ENCODE measurements at places on chromosomes 7 and 10. TPM values are rescaled to one million over a fixed set of nuclear protein-coding genes. Genes with fewer than 3 reads are reported as not detected.

Gene CAMK2B
- 2.5 TPM for total RNA-seq

Gene PKD2L1
- total RNA-seq, result not detected

Gene HOXA1
- total RNA-seq, result 0.97 TPM

GRCh38 chr10:10618139-10618538 is 399.5 kb upstream of the CELF2 start:
- no peaks in the 10 kb centered on the region for H3K36me3 ChIP-seq
- H3K4me1 ChIP-seq, result no peaks in the 10 kb centered on the region
- no peaks in the 10 kb centered on the region for H3K27me3 ChIP-seq
- no peak overlapping the region for H3K4me3 ChIP-seq

GRCh38 chr10:118594392-118595063 is 920 bp downstream of the PRLHR start:
- H3K36me3 ChIP-seq, result no peaks in the 10 kb centered on the region
- no peak overlapping the region for H3K4me3 ChIP-seq
- no peak overlapping the region for H3K27ac ChIP-seq

DNA sequence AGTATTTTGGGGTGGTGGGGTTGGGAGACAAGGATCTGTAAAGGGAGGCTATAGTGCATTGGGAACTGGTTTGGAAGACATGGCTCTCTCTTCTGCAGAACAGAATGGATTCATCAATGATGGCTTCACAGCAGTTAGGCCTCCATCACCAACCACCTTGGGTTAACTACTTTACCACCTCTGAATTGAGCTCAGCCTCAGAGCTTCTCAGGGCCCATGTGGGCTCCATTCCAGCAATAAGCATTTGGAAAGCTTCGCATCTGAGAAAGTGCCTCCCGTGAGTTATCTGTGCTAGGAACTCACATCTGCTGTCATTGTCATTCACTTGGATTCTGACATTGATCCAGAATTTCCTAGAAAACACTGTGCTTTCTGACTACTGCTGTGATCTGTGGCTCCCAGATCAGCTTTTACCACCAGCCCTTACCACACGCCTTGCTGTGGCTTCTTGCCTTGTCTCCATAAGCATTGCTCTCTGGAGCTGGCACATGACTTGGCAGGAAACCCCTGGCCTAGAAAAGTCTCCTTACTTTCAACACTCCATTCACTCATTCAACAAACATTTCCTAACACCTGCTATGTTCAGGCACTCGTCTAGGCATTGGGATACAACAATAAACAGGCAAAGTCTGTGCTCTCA is 70.7 kb upstream of the ADO start:
- no peak overlapping the region for H3K4me3 ChIP-seq
- H3K27ac ChIP-seq, result no peak overlapping the region
- peaks cover 4% of the 10 kb centered on the region for H3K27me3 ChIP-seq
- H3K36me3 ChIP-seq, result no peaks in the 10 kb centered on the region

Gene AFAP1L2
- not detected for total RNA-seq

- H3K27ac ChIP-seq, result peak overlapping the region; percentile 64
- no peaks in the 10 kb centered on the region for H3K27me3 ChIP-seq
- H3K4me1 ChIP-seq, result peaks cover 37% of the 10 kb centered on the region
- H3K4me3 ChIP-seq, result peak overlapping the region; percentile 22
- H3K36me3 ChIP-seq, result peaks cover 3% of the 10 kb centered on the region
- peak; percentile 90 for DNase-seq
These were observed 121.3 kb upstream of the BTBD16 start for GRCh38 chr10:122149561-122150505.

DNA sequence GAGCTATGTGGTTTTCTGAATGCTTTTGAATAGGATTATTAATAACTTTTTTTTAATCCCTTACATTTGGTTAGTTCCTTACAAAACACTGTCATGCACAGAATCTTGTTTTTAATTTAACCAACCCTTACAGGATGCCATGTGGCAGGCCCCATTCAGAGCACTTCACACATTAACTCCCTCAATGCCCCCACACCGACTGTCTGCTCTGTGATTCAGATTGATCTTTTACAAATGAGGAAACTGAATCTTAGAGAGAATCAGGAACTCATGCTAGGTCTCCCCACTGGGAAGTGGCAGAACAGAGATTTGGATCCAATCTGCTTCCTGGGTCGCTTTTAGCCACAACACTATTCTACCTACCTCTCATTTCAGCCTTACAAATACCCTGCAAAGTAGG is 195.8 kb upstream of the NPVF start:
- no peaks in the 10 kb centered on the region for H3K27me3 ChIP-seq
- no peak overlapping the region for H3K27ac ChIP-seq
- DNase-seq, result no peak
- no peaks in the 10 kb centered on the region for H3K36me3 ChIP-seq

- no peak for DNase-seq
- H3K4me3 ChIP-seq, result no peak overlapping the region
- no peaks in the 10 kb centered on the region for H3K27me3 ChIP-seq
These were observed 11.9 kb downstream of the COL13A1 start for GRCh38 chr10:69813632-69814031.

DNA sequence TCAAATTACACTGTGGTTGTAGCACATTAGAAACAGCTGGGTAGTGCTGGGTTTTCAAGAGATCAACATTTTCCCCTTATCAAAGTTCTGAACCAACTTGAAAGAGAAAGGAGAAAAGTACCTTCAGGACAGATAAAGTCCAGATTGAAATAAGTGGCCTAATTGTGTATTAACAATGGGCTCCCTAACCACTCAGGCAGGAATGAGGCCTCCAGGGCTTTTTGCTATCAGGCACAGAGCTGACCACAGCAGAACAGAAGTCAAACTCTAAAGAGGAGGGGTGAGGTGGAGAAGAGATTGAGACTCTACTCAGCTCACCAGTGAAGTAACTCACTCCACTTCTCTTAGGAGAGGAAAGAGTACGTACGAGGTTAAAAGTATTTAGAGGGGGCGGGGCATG is 394.1 kb upstream of the PHF14 start:
- H3K27ac ChIP-seq, result no peak overlapping the region
- no peaks in the 10 kb centered on the region for H3K27me3 ChIP-seq
- H3K36me3 ChIP-seq, result no peaks in the 10 kb centered on the region
- DNase-seq, result no peak
- H3K4me3 ChIP-seq, result no peak overlapping the region
- H3K4me1 ChIP-seq, result no peaks in the 10 kb centered on the region

Gene HIF1AN
- 9.8 TPM for total RNA-seq

Gene OR2F1
- not detected for total RNA-seq

DNA sequence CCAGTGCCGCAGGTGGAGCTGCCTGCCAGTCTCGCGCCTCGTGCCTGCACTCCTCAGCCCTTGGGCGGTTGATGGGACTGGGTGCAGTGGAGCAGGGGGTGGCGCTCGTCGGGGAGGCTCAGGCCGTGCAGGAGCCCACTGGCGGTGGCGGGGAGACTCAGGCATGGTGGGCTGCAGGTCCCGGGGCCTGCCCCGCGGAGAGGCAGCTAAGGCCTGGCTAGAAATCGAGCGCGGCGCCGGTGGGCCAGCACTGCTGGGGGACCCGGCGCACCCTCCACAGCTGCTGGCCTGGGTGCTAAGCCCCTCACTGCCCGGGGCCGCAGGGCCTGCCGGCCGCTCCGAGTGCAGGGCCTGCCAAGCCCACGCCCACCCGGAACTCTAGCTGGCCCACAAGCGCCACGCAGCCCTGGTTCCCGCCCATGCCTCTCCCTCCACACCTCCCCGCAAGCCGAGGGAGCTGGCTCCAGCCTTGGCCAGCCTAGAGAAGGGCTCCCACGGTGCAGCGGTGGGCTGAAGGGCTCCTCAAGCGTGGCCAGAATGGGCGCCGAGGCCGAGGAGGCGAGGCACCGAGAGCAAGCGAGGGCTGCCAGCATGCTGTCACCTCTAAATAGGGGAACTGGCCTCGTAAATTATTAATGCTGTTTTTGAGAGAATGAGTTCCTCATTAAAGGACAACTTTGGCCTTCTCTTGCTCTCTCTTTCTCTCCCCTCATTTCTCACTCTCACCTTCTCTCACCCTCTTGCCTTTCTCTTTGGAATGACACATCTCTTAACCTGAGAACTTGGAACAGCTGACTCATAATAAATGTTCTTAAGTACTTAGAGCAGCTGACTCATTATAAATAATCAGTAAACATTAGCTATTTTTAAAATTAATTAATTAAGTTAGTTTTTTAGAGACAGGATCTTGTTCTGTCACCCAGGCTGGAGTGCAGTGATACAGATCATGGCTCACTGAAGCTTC is 4.9 kb downstream of the ACADSB start:
- H3K27me3 ChIP-seq, result no peaks in the 10 kb centered on the region
- H3K27ac ChIP-seq, result no peak overlapping the region
- no peaks in the 10 kb centered on the region for H3K36me3 ChIP-seq
- H3K4me3 ChIP-seq, result no peak overlapping the region
- DNase-seq, result peak; percentile 14

- no peaks in the 10 kb centered on the region for H3K36me3 ChIP-seq
- no peaks in the 10 kb centered on the region for H3K27me3 ChIP-seq
- peak; percentile 44 for DNase-seq
- peak overlapping the region; percentile 77 for H3K27ac ChIP-seq
- H3K4me3 ChIP-seq, result 0 out of 2 replicates have a peak overlapping the region, but pooled peaks have one; percentile 7
- peaks cover 53% of the 10 kb centered on the region for H3K4me1 ChIP-seq
These were observed 266.3 kb upstream of the ZMIZ1 start for GRCh38 chr10:78802431-78802830.

DNA sequence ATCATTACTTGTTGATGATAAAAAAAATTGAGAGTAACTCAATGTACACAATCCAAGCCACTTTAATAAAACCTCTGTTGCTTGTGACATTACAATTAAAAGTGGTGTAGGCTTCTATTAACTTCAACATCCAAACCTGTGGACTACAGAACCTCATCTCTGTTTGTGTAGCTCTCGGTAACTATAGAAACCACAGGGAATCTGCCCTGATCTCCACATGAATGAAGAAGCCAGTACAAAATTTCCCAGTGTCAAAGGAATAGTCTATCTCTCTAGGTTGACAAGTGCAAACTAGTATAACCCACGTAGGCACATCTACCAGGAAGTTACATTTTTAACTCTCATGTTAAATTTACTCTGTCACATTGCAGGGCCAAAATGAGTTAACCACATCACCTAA is 204.3 kb downstream of the CHCHD3 start:
- no peak overlapping the region for H3K4me3 ChIP-seq
- no peak for DNase-seq
- H3K27me3 ChIP-seq, result no peaks in the 10 kb centered on the region
- H3K27ac ChIP-seq, result no peak overlapping the region
- no peaks in the 10 kb centered on the region for H3K4me1 ChIP-seq

GRCh38 chr7:74084722-74085578 is 1.3 kb downstream of the LIMK1 start:
- peak overlapping the region; percentile 74 for H3K27ac ChIP-seq
- peak overlapping the region; percentile 85 for H3K4me3 ChIP-seq
- peaks cover 5% of the 10 kb centered on the region for H3K4me1 ChIP-seq
- DNase-seq, result no peak
- H3K36me3 ChIP-seq, result peaks cover 8% of the 10 kb centered on the region
- H3K27me3 ChIP-seq, result no peaks in the 10 kb centered on the region

Gene DENND2A
- 2.4 TPM for total RNA-seq

GRCh38 chr10:128633864-128634540 is 507.8 kb upstream of the MKI67 start:
- no peaks in the 10 kb centered on the region for H3K36me3 ChIP-seq
- DNase-seq, result no peak
- no peak overlapping the region for H3K27ac ChIP-seq
- no peak overlapping the region for H3K4me3 ChIP-seq
- H3K27me3 ChIP-seq, result no peaks in the 10 kb centered on the region
- peaks cover 13% of the 10 kb centered on the region for H3K4me1 ChIP-seq

- no peak for DNase-seq
- H3K27ac ChIP-seq, result no peak overlapping the region
- no peaks in the 10 kb centered on the region for H3K27me3 ChIP-seq
- no peak overlapping the region for H3K4me3 ChIP-seq
These were observed 4.1 kb downstream of the NUDT1 start for GRCh38 chr7:2245883-2246675.

- no peak for DNase-seq
- no peaks in the 10 kb centered on the region for H3K4me1 ChIP-seq
- H3K27me3 ChIP-seq, result no peaks in the 10 kb centered on the region
- H3K36me3 ChIP-seq, result no peaks in the 10 kb centered on the region
- H3K27ac ChIP-seq, result no peak overlapping the region
These were observed 260.0 kb downstream of the MAD1L1 start for GRCh38 chr7:1972744-1973143.

- no peak overlapping the region for H3K27ac ChIP-seq
- H3K4me3 ChIP-seq, result no peak overlapping the region
- no peaks in the 10 kb centered on the region for H3K36me3 ChIP-seq
- DNase-seq, result no peak
- no peaks in the 10 kb centered on the region for H3K4me1 ChIP-seq
These were observed 48.0 kb downstream of the ZNF467 start for GRCh38 chr7:149725426-149725821.

Measured in GM23248 (cell line).